ENCODE measurements at places on chromosomes 6 and 20.

DNA sequence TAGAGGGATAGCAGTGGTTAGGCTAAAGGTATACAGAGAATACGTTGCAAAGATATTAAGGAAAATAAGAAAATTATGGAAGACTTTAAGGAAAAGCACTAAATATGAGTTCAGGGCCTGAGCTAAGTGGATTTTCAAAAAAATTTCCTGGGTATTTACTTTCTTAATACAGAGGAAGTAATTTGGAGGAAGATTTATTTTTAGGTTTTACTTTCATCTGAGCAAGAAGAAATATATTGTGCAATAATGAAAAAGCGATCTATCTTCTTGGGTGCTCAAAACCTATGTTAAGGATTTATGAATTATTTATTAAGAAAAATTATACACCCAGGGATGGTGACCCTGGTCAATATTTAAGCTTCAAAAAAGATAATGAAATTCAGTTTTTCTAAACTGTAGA is 224.7 kb downstream of the PLCB1 start:
- no peak for DNase-seq

DNA sequence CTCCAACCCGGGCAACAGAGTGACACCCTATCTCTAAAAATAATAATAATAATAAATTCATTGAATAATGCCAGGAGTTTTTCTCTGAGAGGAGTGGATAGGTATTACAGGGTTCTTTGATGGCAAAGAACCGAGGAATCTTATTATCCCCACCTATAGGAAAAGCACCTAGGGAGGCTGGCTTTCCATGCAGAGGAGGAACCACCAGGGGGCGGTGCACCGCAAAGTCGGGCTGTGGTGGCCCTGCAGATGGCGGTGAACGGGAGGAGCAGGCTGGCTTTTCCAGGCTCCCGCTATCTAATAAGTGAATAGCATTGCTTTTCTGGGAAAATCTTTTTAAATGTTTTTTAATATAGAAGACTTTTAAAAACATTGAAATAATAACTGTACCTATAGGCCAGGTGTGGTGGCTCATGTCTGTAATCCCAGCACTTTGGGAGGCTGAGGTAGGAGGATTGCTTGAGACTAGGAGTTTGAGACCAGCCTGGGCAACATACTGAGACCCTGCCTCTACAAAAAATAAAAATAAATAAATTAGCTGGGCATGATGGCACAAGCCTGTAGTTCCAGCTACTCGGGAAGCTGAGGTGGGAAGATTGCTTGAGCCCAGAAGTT is 864.2 kb downstream of the KIF16B start:
- DNase-seq: no peak

GRCh38 chr6:134873500-134874388 is 76.2 kb downstream of the ALDH8A1 start:
- peak; percentile 8 for DNase-seq

DNA sequence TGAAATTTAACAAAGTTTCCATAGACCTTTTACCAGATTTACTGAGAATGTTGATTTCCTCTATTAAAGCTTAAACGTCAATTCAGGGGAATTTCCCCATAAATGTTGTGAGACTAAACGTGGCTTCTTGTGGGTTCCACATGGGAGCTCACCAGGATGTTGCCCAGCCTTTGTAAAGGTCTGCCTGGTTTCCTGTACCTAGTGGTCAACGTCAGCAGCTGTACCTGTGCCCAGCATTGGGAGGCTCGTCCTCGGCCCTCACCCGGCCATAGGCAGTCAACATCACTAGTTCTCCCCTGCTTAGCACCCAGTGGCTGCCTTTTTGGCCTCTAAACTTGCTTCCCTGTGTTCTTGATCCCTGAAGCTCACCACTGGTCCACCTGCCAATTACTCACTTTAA is 22.1 kb upstream of the CD83 start:
- no peak for DNase-seq

DNA sequence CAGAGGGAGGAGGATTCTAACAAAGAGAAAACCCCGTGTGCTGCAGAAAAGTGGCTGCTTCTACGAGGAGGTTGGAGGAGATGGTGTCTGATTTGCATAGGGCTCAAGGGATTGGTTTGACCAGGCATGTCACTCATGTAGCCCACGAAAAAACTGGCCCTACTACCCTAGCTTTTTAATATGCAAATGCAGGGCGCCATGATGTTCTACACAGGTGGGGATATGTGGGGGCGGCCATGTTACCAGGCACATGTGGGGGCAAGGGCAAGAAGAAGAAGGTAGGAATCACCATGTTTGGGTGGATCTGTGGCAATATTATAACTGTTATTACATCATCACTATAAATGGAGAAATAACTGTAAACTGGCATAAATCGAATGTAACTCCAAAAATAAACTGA is 9.9 kb downstream of the KIAA1755 start:
- no peak for DNase-seq

DNA sequence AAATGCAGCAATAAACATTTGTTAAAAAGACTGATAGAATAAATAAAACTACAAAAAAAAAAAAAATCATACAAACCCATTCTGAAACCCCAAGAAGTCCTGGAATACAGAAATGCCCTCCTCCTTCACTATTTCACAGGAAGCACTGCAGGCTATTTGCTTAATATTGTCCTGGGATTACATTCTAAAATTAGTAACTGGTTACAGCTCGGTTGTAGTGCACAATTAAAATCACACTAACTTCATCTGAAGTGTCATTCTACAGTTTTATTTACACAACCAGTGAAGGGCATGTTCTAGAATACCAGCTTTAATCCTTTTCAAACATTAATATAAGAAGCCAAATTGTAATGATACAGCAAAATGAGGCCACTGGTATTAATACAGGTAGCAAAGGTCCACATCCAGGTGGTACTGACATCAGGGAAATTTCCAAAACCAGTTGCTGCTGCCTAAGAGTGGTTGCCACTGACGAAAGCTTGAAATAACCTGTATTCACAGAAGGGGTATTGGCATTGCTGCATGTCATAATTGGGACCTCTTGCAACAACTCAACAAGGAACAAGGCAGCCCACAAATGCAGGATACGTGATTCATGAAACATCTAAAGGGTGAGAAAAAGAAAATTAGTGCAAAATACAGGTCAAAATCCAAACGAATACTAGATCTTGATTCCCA is 26.9 kb downstream of the AKIRIN2 start:
- no peak for DNase-seq

- no peak for DNase-seq
These were observed 158.1 kb downstream of the DTNBP1 start for GRCh38 chr6:15504581-15505350.

DNA sequence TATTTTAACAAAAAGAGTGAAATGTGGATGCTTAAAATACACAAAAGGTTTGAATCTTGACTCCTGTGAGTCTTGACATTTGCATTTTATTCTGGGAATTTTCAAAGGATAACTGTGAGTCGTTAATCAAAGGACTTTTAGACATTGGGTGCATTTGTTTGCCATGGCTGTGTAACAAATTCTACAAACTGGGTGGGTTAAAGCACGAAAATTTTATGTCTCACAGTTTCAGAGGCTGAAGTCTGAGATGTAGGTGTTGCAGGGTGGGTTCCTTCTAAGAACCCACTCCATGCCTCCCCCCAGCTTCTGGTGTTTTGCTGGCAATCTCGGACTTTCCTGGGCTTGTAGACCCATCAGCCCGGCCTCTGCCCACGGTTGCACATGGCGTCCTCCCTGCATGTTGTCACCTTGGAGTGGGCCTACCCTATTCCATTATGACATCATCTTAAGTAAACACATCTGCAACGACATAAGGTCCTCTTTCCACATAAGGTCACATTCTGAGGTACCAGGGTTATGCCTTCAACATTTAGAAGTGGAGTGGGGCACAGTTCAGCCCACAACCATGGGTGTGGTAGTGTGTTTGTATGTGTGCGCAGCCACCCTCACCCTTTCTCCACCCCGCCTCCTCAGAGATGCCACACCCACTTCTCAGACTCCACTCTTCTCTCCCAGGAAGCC is 113.1 kb downstream of the FOXA2 start:
- no peak for DNase-seq

Data from CD4-positive, CD25-positive, alpha-beta regulatory T cell (primary cell).